ENCODE measurements at places on chromosomes 12 and 14.

DNA sequence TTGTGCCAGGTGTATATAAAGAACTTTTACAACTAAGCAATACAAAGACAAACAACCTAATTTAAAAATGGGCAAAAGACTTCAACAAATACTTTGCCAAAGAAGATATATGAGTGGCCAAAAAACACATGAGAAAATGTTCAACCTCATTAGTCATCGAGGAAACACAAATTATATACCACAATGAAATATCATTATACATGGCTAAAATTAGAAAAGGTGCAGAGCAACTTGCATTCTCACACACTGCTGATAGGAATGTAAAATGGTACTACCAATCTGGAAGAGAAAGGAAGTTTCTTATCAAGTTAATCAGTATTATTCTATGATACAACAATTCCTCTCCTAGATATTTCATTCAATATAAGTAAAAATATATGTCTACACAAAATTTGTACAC, 131.6 kb upstream of the FRMD6 start:
- DNase-seq = no peak

- no peak for DNase-seq
Measured at GRCh38 chr14:50501642-50502041, 30.7 kb downstream of the MAP4K5 start.

DNA sequence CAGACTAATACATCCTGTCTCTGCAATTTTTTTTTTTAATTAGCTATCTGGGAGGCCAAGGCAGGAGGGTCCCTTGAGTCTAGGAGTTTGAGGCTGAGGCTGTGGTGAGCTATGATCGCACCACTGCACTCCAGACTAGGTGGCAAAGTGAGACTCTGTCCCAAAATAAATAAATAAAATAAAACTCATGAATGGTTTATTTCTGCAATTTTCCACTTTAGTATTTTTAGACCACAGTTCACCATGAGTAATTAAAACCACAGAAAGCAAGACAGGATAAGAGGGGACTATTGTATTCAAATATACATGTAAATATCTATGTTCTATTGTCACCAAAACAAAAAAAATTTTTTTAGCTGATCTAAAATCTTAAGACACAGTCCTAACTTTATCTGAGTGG, 17.8 kb downstream of the TAOK3 start:
- no peak for DNase-seq

DNA sequence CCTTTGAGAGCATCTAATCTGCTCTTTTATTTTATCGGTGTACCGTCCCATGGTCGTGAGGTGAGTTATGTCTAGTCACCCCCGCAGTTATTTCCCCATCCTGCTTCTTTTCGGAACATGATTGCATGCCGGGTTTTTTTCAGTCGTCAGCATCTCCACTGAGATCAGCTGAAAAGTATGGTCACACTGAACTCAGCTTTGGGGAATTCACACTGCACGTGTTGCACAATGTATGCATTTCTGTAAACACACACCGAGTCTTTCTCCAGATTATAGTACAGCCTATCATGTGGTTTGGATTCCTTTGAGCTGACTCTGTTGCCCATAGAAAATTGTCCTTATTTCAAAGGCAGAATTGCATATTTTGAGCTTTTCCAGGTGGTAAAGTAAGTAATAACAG, 24.6 kb downstream of the PLXNC1 start:
- no peak for DNase-seq

DNA sequence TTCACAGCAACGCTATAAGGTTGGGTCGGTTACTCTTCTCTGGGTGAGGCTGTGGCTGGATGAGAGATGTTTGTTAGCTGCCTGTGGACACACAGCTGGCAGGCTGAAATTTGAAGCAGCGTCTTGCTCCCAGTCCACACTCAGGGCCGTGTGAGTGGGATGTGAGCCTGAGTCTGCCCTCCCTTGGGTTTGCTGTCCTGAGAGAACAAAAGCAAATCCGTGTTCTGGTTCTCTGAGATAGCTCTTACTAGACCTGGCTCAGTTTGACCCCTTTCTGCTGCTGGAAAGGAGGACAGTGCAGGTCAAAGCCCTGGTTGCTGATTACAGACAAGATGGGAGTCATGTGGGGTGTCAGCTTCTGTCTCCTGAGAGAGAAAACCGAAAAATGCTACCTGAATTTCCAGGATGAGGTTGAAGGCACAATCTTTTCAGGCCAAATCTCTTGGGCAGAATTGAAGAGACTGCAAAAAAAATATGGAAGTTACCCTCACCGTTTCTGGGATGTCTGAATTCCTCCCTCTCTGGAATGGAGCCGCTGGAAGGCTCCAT, 270.8 kb downstream of the ZFP36L1 start:
- no peak for DNase-seq

GRCh38 chr12:86006727-86007126, 132.6 kb downstream of the NTS start:
- DNase-seq = no peak

- DNase-seq = peak; percentile 79
Measured at GRCh38 chr12:92107621-92108131, 38.0 kb downstream of the BTG1 start.

DNA sequence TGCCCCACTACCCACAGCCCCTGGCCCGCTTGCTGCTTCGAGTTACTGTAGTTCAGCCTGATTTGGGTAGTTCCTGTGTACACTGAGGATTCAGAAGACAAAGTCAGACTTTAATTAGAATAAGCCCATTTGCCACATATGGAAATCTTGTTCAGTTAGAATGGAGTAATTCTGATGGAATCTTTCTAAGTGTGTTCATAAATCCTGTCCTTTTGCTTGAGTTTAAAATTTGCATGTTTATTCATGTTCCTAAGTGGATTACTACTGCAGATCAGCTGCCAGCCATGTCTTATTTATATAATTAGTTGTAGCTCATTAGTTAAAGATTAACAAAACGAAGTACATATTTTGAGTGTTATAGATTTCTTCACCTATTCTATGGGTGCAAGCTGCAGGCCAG, 504.5 kb downstream of the PCNX1 start:
- no peak for DNase-seq

GRCh38 chr12:19351346-19351745, 87.9 kb upstream of the AEBP2 start:
- no peak for DNase-seq

DNA sequence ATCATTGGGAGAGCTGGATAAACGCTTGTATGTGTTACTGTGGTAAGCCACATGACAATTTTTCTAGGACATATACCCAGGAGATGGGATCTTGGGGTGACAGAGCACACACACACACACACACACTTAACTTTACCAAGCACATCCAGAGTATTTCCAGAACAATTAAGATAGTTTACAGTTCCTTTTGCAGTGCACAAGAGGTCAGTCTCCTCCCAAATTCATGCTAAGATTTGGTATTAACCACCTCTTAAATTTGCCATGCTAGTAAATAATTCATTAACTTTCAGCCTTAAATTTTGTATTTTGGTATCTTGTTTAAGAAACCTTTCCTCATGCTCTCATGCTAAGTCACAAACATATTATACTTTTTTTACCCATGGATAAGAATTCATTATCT, 33.9 kb upstream of the LIMA1 start:
- DNase-seq = no peak

DNA sequence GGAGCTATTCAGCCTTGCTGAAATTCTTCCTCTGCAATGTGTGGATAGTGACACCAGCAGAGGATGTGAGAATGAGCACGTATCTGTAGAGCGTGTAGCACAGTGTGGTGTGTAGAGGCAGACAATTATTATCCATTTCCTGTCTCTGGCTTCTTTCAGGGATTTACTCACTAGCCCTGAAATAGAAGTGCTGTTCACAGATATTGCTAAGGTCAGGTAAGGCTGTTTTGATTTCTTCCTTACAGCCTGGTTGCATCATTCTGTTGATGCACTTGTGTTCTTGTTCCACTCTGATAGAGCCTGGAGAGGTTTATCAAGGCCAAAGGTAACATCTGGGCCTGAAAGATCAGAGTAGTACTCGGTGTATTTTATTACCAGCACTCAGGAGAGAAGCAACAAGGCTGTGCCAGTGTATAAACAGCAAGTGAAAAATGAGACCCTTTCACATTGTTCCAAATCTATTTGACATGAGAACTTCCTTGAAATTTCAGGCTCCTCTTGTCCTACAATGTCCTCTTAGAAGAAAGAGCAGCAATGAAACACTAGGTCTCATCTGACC, 16.7 kb downstream of the ARG2 start:
- no peak for DNase-seq

GRCh38 chr12:25959071-25959961, 834 bp downstream of the RASSF8 start:
- DNase-seq = peak; percentile 6

DNA sequence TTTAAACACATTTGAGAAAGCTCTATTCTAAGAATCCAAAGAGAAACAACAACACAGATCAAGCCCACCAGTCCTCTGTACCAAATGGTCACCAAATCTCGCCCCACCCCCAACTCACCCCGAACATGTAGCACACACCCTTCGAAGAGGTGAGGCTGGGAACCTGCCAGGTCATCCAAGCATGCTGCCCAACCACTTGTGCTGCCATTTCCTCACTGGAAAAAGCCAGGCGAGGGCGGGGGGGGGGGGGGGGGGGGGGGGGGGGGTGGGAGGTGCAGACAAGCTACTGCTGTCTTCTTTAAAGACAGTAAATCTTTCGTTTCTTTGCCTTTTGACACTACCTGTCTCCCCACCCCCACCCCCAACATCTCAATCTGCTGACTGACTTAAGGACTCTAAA, 59.9 kb downstream of the SETD3 start:
- DNase-seq = no peak

GRCh38 chr12:1934068-1934467, 15.6 kb upstream of the CACNA2D4 start:
- DNase-seq = no peak

DNA sequence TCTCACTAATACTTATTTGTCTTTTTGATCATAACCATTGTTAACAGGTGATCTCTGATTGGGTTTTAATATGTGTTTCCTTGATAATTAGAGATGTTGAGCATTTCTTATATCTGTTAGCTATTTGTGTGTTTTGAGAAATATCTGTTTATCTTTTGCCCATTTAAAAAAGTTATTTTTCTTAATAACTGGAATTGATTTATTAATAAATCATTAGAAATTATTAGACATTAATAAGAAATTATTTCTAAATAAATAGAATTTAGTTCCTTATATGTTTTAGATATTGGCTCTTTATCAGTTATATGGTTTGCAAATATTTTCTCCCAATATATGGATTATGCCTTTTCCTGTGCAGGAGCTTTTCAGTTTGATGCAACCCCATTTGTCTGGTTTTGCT, 18.7 kb downstream of the TMX1 start:
- no peak for DNase-seq

GRCh38 chr12:132154341-132154761, 10.1 kb downstream of the NOC4L start:
- DNase-seq = peak; percentile 51

GRCh38 chr14:31307198-31307597, 99.6 kb upstream of the HECTD1 start:
- DNase-seq = no peak

GRCh38 chr12:93025145-93026103, 96.3 kb upstream of the EEA1 start:
- DNase-seq = peak; percentile 13

DNA sequence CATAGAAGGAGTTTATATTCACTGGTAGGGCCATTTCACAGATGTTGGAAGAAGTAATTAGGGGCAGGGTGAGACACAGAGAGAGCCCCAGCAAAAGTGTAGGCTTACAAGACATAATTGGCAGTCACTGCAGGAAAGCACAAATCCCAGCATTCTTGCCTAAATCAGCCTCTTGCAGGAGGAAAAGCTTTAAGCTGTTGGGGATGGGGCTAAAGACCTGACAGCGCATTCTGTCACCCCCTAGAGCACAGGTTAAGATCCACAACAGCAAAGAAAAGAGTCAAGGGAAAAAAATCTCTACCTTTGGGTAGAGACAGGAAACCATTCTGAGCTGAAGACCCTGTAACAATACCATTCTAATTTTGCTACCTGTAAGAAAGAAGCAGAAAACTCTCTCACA, 409.0 kb downstream of the DAD1 start:
- DNase-seq = no peak

GRCh38 chr14:79695307-79695706, 516.0 kb downstream of the DIO2 start:
- no peak for DNase-seq

- DNase-seq = no peak
Measured at GRCh38 chr14:104284107-104284592, 145.8 kb downstream of the KIF26A start.

DNA sequence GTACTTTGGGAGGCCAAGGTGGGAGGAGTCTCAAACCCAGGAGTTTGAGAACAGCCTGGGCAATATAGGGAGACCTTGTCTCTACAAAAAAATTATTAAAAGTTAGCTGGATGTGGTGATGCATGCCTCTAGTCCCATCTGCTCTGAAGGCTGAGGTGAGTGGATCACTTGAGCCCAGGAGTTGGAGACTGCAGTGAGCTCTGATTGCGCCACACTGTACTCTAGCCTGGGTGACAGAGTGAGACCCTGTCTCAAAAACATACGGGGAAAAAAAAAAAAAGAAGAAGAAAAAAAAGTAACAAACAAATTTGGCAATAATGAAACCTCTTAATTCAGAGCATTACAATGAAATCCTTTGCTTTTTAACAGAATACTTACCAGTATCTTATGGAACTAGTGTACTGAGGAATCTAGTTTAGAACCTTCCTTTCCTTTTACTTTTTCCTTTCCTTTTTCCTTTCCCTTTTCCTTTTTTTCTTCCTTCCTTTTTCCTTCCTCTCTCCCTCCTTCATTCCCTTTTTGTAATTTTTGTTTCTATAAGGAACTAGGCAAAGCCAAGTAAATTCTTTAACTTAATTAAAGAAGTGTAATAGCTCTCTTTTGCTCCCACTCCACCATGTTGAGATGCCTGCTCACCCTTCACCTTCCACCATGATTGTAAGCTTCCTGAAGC, 12.2 kb upstream of the CNOT2 start:
- no peak for DNase-seq

GRCh38 chr14:35301735-35302528, 9.8 kb downstream of the PSMA6 start:
- DNase-seq = no peak

- no peak for DNase-seq
Measured at GRCh38 chr12:127565241-127565640, 701.7 kb upstream of the TMEM132C start.

- no peak for DNase-seq
Measured at GRCh38 chr14:99606359-99606758, 2.4 kb upstream of the CCDC85C start.

DNA sequence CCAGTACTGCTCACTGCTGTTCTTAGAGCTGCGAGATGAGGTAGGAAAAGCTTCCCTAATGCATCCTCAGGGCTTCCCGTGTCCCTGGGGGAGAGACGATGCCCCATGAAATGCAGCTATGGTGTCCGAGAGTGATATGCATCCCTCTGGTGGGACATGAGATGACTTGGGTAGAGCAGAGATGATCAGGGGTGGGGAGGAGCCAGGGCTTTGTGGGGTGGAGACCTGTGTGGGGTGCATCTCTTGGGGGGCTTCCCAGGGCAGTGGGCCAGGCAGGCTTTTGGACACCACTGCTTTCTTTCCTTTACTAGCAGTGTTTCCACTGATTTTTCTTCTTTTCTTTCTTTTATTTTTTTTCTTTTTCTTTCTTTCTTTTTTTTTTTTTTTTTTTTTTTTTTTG, 147.3 kb downstream of the ADGRD1 start:
- no peak for DNase-seq
